ENCODE measurements at places on chromosomes 2 and 18. TPM values are rescaled to one million over a fixed set of nuclear protein-coding genes. Genes with fewer than 3 reads are reported as not detected.

DNA sequence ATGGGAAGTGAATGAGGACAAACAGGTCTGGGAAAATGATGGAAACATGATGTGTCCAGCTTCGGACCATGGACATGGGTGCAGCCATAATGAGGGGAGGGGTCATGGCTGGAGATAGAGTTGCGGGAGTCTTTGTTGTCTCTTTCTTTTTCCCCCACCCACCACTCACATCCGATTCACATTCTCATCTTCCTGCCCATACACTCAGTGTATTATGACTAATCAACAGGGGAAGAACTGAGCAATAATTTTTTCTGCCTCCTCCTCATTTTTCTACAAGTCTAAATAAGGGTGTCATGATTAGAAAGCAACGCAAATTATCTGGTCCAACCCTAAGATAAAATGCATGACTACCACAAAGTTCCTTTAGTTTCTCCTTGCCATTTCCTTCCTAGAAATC, 5.7 kb upstream of the SERPINB2 start:
- no peak for DNase-seq

GRCh38 chr2:220687231-220687843, 884.8 kb downstream of the EPHA4 start:
- peak; percentile 30 for DNase-seq

DNA sequence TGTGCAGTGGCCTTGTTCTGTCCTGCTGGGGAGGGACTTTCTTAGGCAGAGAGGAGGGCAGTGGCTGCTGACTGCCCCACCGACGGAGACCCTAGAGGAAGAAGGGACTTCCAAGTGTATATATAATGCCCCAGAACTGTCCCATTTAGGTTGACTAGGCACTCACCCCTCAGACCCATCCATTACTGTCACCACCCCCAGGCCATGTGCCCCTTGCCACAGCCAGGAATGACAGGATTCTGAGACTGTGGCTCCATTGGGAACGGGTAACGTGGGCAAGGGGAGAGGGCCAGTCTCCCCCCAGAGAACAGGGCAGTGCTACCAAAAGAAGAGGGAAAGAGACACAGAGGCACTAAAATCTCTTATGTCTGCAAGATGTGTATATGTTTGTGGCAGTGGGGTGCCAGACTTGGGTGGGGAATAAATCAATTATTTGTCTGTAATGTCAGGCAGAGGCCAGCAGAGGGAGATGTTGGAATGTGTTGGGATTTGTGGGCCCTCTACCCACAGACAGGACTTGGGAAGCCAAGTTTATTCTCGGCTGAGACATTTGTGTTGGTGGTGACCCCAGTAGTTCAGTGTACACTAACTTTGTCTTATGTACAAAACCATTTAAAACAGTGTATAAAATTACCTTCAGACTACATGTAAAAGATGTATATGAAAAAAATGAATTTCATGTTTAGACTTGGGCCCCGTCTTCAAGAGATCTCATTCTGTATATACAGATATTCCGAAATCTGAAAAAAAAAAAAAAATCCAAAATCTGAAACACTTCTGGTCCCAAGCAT, 24.0 kb upstream of the TMEM37 start:
- DNase-seq = no peak

GRCh38 chr2:105334211-105334610, 3.1 kb upstream of the C2orf49 start:
- no peak for DNase-seq

- peak; percentile 66 for DNase-seq
Measured at GRCh38 chr2:203718087-203718486, 11.6 kb downstream of the CD28 start.

TGOLN2 gene
- 94.0 TPM for total RNA-seq
